ENCODE measurements at places on chromosomes 13 and 19.

DNA sequence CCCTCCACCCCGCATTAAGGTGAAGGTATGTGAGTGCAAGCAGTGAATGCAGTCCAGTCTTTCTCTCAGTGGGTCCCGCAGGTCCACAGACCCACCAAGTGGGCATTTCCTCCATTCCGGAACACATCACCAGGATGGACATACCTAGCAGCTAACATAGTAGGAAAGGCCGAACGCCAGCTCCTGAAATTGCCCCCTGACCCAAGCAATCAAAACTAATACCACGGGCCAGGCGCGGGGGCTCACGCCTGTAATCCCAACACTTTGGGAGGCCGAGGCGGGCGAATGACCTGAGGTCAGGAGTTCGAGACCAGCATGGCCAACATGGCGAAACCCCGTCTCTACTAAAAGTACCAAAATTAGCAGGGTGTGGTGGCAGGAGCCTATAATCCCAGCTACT is 71.7 kb upstream of the VSTM2B start:
- peak; percentile 5 for DNase-seq

- no peak for DNase-seq
These were observed 21.9 kb downstream of the CCL25 start for GRCh38 chr19:8074501-8074900.

DNA sequence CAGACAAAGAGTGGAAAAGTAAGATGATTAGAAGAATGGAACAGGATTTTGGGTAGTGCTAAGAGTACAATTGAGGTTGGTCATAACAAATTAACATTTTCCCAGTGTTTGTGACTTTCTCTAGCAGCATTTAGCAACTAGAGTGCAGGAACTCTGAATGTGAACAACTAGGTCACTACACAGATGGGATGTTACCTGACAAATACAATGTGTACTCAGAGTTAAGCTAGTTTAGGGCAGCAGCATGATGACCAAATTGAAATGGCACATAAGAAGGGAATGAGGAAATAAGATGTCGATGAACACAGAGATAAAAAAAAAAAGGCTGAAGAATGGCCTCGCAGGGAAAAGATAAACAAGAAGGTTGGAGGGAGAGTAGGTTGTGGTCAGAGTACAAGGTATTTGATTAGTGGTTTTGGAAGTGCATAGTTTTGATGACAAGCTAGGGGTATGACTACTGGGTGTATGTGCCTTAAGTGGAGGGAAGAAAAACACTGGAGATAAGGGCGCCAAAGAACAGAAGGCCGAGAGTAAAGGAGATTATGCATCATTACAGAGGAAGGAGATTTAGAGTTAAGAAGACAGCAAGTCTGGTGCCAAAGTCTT is 381.1 kb downstream of the FGF14 start:
- no peak for DNase-seq

- DNase-seq, result no peak
These were observed 266.8 kb downstream of the PCDH20 start for GRCh38 chr13:61148691-61149315.

- DNase-seq, result no peak
These were observed 6.9 kb downstream of the PINLYP start for GRCh38 chr19:43582495-43582894.

DNA sequence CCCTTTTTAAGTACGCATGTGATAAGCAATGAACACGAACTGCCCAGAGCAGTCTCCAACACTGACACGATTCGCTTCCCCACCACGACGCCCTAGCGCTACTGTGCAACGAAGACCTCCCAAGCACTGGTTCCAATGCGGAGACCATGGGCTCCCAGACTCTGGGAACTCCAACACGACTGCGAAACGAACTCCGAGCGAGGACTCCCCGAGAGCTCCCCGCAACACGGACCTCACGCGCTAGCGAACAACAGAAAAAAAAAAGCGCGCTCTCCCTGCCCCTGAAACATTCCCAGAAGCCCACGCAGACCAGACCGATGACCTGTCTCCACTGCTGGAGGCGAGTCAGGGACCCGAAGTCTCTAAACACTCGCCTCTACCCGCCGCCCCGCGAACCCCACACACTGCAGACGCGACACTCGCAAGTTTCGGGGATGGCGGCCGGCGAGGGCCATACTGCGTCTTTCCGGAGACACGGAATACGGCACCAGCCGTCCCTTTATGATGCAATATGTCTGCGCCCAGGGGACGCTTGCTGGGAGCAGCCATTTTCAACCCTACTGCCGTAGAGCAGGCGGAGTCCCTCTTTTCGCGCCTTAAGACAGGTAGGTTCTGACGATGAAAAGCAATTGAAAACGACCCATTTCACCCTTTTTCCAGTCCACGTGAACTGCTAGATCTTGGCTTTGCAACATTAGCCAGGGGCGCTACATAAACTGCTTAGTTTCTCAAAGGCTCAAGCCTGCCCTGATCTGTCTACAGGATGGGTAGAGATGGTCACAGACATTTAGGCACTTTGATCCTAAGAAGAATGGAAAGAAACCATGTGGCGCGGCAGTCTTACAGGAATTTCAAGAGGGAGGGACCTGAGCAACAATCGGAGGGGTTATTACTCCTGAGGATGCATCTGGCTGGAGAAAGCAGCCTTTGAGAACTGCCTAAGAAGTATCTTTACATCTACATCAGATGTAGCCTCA is at the start of gene ZNF577:
Gene ZNF577, minus strand, starts transcription at position 430 of the 977 bp plus-strand sequence. CDS start 7,569 bp downstream, outside the sequence.
- DNase-seq, result peak; percentile 88

- peak; percentile 35 for DNase-seq
These were observed 292.1 kb downstream of the SPRY2 start for GRCh38 chr13:80048802-80049201.

DNA sequence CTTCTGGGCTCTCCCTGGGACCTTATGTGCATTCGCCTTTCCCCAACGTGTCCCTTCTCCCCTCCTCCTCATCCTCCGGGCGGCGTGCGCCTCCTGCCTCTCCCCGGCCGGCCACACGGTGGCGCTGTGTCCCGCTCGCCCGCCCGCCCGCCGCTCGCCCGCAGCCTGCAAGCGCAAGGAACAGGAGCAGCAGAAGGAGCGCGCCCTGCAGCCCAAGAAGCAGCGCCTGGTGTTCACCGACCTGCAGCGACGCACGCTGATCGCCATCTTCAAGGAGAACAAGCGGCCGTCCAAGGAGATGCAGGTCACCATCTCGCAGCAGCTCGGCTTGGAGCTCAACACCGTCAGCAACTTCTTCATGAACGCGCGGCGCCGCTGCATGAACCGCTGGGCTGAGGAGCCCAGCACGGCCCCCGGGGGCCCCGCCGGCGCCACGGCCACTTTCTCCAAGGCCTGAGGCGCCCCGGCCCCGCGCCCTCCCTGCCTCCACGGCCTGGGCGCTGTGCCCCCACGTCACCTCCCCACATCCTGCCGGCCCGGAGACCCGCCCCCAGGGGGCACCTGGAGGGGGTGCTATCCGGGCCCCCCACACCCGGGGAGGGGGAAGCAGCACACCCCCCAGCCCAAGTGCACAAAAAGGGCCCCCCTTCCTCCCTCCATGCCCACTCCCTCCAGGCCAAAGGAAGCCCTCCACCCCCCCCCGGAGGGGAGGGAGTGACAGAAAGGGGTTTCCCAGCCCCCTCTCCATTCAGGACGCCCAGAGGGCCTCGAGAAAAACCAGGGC is 21.9 kb downstream of the ONECUT3 start:
- peak; percentile 65 for DNase-seq

DNA sequence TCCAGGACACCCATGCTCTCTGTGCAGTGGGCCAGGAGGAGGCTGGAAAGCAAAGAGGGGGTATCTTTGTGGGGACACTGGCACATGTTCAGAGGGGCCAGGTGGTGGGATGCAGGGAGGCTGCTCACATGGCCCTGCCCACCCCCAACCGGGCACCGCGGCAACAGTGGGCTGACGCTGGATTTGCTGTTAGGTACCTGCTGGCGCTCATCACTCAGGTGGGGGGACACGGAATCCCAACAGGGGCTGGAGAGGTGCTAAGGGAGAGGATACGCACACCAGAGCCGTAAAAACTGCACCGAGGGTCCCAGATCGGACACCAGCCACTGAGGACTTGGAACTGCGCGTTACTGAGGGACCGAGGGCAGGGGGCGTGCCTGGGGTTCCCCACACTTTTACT is 19.2 kb downstream of the AKAP8L start:
- DNase-seq, result no peak

DNA sequence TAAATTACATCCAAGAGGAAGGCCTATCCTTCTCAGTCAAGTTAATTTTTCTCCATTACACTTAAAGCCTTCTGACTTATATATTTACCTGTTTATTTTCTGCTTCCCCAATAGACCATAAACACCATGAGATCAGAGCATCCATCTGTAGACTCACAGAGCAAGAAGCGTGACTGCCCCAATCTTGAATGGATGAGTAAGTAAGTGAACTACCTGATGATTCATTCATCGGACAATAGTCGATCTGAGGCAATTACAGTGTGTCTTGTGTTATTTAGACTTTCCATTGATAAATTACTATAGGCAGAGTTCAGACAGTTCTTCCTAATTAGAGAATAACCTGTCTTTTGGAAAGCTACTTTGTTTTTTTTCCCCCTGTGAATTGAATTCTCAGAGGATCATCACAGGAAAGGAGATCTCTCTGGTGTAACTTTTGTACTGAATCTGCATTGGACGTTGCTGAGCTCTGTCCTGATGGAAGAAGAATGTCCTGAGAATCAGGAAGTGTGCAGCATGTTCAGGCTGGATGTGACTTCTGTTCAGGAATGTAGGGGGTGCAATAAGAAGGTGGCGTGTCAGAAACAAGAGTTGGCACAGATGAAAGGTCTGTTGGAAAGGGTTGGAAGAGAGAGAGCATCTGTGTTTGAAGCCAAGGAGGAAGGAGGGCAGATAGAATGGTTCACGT is 367.0 kb downstream of the NALCN start:
- DNase-seq, result no peak

DNA sequence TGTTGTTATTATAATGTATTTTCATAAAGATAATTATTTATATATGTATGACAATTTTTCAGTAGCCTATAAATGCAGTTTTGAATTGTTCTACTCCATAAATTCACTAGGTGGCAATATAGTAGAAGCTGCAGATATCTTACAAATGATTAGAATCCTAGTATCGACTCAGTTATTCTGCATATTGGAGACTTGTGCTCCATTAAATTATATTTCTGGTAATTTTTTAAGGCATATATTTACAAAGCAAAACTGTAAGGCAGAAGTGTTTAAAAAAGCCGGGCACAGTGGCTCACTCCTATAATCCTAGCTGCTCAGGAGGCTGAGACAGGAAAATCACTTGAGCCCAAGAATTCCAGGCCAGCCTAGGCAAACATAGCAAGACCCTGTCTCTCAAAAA is 58.7 kb downstream of the DPY19L3 start:
- no peak for DNase-seq

- DNase-seq, result no peak
These were observed 1.1 kb upstream of the PTGER1 start for GRCh38 chr19:14476327-14476672.

DNA sequence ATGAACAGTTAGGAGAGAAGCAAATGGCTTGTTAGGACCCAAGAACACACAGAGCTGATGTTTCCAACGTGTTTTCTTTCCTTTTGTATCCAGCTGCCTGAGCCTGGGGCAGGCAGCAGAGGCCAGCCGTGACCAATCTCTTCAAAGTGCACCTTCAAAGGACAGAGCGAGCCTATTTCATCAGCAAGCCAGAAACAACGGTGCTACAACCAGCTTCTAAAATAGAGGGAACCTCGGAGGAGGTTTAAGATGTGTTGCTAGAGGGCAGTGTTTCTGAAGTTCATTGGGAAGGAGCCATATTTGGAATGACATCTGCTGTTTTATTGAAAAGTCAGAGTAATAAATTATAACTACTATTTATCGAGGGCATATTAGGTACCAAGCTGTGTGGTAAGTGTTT is 56.2 kb upstream of the RFC3 start:
- no peak for DNase-seq

DNA sequence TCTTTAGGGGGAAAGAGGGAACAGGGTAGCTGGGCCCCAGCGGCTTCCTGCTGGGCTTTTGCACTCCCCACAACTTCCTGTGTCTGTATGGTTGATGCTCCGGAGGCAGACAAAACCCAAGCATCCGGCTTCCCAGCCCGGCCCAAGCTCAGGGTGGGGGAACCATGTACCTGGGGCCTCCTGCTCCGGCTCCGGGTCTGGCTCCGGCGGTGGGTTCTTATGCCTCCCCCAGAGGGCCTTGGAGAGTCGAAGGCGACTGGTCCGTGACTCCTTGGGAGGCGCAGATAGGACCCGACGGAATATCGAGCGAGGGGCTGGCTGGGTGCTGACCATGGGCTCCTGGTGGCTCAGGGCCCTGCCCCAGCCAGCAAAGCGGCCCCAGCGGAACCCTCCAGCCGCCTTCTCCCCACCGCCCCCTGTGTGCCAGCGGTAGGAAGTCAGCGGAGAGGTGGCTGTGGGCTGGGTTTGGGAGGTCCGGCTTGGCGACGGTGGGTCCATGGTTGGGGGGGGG is 428 bp downstream of the RASAL3 start:
- no peak for DNase-seq

DNA sequence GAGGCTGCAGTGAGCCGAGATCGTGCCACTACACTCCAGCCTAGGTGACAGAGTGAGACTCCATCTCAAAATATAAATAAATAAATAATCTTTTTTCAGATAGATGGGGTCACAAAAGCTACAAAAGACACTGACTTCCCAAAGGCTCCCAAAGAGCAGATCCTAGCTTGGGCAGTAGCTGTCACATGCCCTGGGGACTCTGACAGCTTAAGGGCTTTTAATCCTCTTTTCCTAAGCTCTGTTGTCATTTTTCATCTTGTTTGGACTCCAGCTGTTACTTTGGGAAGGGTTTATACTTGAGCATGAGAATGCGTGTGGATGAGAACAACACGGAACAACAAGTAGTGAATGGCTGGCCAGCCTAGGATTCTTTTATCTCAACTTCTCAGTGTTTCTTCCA is 231.7 kb downstream of the MZT1 start:
- DNase-seq, result no peak

DNA sequence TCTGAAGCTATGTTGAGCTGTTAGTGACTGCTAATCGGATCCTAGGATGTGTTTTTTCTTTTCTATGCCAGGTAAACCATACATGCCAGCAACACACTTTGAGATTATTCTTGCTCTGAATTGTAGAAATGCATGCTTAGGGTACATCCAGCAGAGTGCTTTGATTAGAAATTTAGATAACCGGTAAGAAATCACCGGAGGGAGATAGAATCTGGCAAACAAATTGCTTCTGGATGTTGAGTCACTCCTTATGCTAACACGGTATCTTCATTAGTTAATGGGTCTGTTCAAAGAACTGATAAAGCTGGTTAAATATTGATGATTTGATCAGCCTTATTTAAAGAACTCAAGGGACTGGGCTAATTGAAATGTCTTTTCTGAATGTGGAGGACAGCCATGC is 85.1 kb upstream of the SIAH3 start:
- no peak for DNase-seq

DNA sequence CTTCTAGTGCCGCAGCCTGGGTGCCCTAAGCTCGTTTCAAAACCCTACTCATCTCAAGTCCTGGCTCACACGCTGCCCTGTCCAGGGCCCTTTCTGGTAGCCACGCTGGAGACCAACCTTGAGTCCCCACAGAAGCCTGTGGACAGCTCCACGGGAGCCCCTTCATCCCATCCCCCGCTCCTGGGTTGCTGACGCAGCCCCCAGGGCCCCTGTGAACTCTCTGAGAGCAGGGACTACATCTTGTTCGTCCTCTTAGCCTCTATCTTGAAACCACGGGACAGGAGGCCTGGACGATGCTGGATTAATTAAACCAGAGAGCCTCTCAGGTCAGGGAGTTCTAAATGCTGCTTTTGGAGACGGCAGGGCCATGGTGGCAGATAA is 7.4 kb downstream of the MLLT1 start:
- DNase-seq, result no peak

GRCh38 chr19:17078036-17078919 is 2.7 kb downstream of the MYO9B start:
- DNase-seq, result no peak

GRCh38 chr19:11506101-11506555 is 489 bp upstream of the ZNF653 start:
- DNase-seq, result no peak

GRCh38 chr13:46716821-46717220 is 80.1 kb downstream of the ESD start:
- DNase-seq, result no peak
